ENCODE measurements at places on chromosomes 1 and 21. TPM values are rescaled to one million over a fixed set of nuclear protein-coding genes. Genes with fewer than 3 reads are reported as not detected.

DNA sequence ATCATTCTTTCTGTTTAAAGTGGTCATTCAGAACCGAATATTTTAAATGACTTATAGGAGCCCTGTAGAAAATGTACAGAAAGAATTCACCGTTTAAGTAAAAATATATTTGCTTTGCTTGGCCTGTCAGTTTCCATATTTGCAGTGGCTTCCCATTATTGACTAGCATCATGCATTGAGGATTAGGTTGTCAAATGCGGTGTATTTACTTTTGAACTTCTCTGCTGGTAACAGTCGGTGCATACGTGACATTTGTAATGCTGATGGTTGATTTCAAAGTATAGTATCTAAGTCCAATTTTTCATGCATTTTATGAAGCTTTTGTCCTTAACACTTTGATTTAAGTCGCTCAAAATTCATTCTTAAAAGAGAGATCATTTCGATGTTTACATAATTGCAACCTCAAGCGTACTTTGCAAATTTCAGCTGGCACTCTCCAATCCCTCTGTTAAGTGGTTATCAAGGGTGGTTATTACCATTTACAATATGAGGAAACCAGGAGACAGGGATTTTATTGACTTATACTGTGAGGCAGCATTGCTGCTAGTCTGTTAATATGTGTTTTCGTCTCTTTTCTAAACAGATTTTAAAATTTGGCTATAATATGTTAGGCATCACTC lies 201.6 kb downstream of the SDCCAG8 start:
- H3K4me3 ChIP-seq: no peak overlapping the region
- H3K27ac ChIP-seq: no peak overlapping the region

OR2T29 gene
- total RNA-seq: not detected

HTR6 gene
- not detected for total RNA-seq

ACTN2 gene
- 2,454 TPM for total RNA-seq
